ENCODE measurements at places on chromosomes 3 and 15. TPM values are rescaled to one million over a fixed set of nuclear protein-coding genes. Genes with fewer than 3 reads are reported as not detected.
A peak's percentile ranks its signal among the peaks of the same experiment; 100 is the strongest.

DNA sequence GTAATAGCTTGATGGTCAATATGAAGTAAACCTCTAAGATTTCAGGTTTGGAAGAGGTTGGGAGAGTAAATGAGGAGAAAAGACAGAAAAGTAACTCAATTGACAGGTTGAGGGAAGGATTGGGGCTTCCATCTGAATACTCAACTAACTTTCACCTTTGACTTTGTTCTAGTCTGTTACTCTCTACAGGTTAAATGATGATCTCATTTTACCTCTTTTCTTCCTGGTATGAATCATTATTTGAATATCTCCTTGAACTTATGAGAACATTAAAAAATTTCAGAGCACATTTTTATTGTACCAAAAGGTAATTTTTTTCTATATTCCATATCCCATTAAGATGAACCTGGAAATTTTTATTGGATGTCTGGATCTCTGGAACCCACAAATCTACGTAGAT is 87.9 kb upstream of the KCNH8 start:
- DNase-seq, result no peak

Gene PLCD1
- total RNA-seq, result 0.13 TPM

Gene GUCA1C
- total RNA-seq, result not detected

Gene COL6A5
- total RNA-seq, result not detected

GRCh38 chr3:190385731-190386688 is 2.0 kb upstream of the CLDN16 start:
- peak; percentile 87 for DNase-seq

GRCh38 chr3:8486936-8487335 is 14.7 kb upstream of the LMCD1 start:
- DNase-seq, result no peak

- DNase-seq, result no peak
These were observed 6.7 kb downstream of the LYZL4 start for GRCh38 chr3:42403737-42404136.

Gene MUC20
- total RNA-seq, result not detected

DNA sequence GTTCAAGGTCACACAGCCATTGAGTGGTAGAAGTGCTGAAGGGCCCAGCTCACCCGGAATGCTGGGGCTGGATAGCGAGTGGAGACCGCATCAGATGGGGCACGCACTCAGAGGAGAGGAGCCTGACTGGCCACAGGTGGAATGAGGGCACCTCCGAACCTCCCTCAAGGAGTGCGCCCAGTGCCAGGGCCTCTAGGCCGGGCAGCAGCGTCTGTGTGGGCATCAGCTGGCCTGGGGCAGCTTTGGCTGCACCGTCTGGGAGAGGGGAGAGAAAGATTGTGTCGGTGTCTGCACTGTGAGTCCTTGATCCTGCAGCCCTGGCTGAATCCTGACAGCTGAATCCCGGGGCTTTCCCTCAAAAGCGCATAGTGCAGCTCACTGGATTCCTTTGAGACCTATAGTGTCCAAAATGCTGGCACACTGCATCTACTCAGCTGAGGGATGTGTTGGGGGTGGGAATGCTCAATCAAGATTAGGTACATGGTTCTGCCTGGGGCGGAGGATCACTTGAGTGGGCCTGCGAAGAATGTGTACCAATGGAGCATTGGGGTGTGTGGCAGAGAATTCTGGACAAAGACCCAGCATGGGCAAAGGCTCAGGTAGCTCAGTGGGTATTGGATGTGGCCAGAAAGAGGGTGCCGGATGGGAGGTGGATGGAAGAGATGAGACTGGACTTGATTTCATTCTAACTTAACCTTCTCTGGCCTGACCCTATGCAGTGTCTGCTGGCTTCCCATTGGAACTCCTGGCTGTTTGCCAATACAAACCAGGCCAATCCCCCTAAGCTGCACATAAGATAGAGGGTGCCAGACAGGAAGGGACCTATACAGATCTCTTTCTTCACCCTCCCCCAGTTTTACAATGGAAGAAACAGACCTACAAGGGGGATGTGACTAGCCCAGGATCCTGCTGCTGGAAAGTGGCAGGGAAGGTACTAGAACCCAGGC is 950 bp downstream of the ANKDD1A start:
- DNase-seq, result no peak

GRCh38 chr15:39400821-39401550 is 179.9 kb upstream of the THBS1 start:
- DNase-seq, result no peak

DNA sequence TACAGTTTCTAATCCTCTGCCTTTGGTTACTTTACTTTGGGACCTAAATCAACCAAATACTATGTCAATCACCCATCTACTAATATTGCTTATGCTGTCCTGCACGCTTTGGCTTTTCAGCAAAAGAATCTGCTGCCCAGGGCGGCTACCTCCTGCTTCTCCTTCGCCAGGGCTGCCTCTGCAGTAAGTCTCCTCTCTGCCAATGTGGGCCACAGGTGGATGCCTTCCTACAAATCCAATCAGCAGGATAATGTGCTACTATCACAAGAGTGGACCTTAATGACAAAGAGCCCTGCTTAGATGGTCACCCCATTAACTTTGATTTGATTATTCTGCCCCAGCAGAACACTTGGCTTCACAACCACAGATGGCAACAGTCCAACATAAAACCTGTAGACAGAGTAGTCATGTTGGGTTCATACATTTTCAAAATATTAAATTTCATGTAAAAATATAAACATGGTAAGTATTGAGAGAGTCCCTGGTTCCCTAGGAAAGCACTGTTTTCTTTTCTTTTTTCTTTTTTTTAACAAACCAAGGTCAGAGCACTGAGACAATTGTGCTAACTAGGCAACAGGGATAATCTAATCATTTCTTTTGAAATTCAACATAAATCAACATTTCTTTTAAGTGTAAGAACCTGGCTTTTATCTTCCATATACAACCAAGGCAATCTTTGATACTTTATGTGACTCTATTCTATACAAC is 298.3 kb downstream of the ZBTB20 start:
- no peak for DNase-seq

- DNase-seq, result no peak
These were observed 8.8 kb upstream of the B3GNT5 start for GRCh38 chr3:183244219-183244618.

Gene CCRL2
- not detected for total RNA-seq

GRCh38 chr3:129695230-129695629 is 88.8 kb upstream of the PLXND1 start:
- no peak for DNase-seq

GRCh38 chr3:177673112-177673914 is 476.0 kb upstream of the TBL1XR1 start:
- no peak for DNase-seq

- no peak for DNase-seq
These were observed 5.0 kb downstream of the CMTM8 start for GRCh38 chr3:32243519-32243918.

Gene MUC4
- not detected for total RNA-seq

DNA sequence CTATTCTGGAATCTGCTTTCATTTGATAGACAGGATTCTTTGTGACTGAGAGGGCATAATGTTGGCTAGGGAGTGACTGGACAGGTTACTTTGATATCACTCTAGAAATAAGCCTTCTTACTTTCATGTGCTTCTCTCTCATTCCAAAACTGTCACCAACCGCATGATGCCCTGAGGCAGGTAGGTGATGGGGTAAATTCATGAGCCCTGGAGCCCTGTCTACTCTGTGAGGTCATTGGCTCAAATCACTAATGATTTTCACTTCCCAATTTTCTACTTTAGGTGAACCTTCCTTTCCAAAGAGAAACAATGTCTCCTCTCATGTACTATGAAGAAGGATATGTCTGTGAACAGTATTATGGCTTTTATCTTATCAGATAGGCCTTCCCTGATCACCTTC is 596.7 kb downstream of the TUSC7 start:
- DNase-seq, result no peak

- DNase-seq, result peak; percentile 39
These were observed 4.2 kb upstream of the RASL12 start for GRCh38 chr15:65072027-65072426.

Gene ZNF620
- 0.10 TPM for total RNA-seq

Gene C3orf85
- total RNA-seq, result not detected
